Peyer's patch (tissue), 4 donors: ENCODE measurements at places on chromosomes 6 and 20. TPM values are rescaled to one million over a fixed set of nuclear protein-coding genes. Genes with fewer than 3 reads are reported as not detected.

The CDH26 gene
- total RNA-seq: 0.88 TPM

The TFAP2D gene
- not detected for total RNA-seq

The SLC22A7 gene
- not detected for total RNA-seq

The CLVS2 gene
- 0.13 TPM for total RNA-seq

The LEMD2 gene
- total RNA-seq: 76.4 TPM

DNA sequence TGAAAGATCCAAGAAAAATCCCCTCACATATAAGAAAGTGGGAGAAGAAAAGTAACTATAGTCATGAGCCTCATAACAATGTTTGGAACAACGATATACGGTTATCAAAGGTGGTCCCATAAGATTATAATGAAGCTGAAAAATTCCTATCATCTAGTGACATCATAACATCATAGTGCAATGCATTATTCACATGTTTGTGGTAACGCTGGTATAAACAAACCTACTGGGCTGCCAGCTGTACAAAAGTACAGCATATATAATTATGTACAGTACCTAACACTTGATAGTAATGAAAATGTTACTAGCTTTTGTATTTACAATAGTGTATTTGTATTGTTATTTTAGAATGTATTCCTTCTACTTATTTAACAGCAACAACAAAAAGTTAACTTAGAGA, 240.7 kb downstream of the RNGTT start:
- no peak for DNase-seq

DNA sequence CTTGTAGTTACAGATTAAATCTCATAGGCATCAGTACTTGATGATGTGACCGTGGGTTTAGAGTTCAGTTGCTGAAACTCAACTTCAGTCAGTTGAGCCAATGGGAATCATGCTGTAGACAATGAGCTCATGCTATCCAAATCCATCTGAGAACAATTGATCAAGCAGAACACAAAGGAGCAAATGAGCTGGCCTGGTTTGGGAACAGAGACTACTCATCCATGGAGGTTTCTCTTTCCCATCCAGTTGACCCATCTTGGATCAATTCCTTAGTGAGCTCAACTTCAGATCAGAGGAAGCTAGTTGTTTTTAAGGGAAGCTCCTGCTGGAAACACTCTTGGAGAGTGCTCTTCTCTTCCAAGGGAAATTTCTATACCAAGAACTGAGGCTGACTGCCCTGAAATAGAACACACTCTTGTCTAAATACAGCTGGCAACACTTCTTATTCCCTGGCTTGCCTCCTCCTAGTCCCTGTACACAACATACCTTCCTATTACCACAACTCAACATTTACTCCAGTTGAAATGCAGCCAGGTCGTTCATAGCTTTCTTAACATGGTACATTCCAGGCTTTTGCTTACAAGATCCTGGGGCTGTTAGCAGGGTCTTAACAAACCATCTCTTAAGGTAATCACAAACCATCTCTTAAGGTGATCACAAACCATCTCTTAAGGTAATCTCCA, 203.9 kb upstream of the PRDM1 start:
- no peak for DNase-seq

DNA sequence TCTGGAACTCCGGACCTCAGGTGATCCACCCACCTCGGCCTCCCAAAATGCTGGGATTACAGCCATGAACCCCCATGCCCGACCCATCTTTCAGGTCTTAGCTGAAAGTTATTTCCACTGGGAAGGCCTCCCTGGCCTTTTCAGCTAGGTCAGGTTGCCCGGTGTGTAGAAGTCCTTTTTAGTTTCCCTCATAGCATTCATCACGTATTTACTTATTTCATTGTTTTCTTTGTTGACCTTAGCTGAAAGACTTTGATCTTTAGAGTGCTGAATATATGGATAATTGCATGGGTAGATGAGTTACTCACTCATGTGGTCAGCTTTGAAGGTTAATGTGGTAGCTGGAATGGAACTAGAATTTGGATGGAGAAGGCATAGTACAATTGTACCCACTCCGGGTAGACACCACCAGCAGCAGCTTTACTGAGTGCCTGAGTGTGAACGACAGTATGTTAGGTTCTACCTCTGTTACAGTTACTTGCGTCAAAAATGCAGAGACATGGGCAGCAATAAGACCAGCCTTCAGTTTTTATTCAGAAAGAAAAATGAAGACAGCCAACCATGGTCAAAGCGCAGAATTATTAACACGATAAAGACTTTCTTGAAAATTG, 9.1 kb downstream of the KIZ start:
- no peak for DNase-seq

- DNase-seq: no peak
Observed at GRCh38 chr6:5095236-5095635, 10.1 kb downstream of the PPP1R3G start.

DNA sequence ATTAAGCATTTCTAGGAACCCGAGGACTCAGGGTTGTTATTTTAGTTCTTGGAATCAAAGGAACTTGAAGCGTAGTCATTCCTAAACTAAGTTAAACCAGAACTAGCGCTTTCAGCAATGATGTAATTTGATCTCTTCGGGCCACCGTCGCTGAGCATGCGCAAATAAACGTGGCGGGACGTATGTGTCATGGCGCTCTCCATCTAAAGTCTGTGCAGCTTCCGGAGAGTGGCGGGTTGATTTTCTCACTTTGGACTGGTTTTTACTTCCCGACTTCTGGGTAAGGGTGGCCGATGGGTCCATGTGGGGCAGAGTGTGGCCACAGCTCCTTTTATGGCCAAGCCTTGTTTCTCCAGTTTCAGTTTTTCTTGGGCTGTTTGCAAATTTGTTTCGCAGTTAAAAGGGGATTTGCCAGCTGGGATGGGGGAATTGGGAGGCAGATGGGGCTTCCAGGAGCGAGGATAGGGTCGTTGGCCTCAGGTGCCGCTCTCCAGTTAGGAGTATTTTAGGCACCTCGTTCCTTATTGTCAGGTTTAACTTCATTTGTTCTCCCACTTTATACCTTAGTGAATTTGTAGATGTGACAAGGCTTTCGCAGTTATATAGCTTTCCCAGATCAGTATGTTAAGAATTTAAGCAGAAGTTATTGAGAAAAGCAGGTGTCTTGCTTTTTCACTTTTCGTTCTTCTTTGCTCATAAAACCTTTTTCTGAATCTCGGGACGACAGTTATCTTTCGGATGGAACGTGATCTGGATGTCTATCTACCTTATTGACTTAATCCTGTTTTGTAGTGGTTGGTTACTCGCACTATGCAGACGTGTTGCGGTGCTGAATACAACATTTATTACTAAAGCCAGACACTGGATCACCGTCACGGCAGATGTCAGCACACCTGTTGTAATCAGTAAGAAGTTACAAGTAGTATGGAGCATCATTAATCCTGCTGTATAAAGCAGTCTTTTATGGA, at the start of gene CDKAL1:
Gene CDKAL1, plus strand, starts transcription at position 163 of the 968 bp plus-strand sequence. CDS start 11,894 bp downstream, outside the sequence.
- peak; percentile 97 for DNase-seq

DNA sequence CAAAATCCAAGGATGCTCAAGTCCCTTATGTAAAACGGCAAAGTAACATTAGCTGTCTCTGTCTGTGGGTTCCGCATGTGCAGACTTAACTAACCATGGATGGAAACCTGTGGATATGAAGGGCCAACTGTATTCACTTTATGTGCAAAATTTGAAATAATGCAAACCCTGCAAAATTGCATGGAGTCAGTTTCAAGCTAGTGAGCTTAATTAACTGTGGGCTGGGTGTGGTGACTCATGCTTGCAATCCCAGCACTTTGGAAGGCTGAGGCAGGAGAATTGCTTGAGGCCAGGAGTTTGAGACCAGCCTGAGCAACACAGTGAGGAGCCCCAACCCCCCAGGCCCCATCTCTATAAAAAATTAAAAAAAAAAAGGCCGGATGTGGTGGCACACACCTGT, 81.4 kb downstream of the ANKS1A start:
- no peak for DNase-seq

DNA sequence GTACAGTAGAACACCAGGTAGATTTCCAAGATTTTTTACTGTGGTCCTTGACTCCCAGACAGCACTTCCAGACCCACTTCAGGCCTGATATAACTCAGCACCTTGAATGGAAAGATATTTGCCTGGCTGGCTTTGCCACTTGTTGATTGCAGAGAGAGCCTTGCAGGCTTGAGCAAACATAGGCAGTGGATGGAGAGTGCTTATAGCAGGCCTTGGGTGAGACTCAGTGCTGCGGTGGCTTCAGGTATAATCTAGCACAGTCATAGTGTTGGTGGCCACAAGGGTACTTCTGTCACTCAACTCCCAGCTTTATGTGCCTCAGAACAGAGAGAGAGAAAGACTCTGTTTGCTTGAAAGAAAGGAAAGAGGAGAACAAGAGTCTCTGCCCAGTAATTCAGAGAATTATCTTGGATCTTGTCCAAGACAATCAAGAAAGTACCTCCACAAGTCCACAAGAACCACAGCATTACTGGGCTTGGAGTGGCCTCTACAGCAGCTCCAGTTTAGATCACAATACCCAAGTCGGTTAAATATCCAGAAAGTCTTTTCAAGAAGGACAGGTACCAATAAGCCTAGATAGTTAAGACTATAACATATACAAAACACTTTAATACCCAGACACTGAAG, 70.5 kb upstream of the FKBP1C start:
- no peak for DNase-seq

DNA sequence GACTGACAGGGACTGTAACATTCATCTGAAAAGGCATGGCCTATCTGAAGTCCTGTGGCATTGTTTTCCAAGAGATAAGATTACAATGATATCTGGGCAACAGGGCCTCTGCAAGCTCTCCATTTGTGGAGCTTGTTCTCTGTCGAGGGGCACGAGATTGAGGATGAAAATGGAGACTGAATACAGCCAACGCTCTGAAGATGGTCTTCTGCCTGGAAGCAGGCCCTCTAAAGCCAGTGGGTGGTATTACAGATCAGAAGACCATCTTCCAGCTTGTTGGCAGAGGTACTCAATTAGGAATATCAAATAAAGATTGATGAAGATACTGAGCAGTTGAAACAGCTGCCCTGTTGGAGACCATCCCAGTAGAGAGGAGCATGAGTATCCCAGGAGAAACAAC, 288.2 kb downstream of the CENPW start:
- DNase-seq: no peak

GRCh38 chr6:136371959-136372358, 82.3 kb upstream of the BCLAF1 start:
- no peak for DNase-seq
